Fibroblast of pulmonary artery (primary cell): ENCODE measurements at places on chromosomes 16 and 17.

GRCh38 chr16:88347656-88348376 lies 34.9 kb upstream of the ZNF469 start:
- DNase-seq, result no peak

DNA sequence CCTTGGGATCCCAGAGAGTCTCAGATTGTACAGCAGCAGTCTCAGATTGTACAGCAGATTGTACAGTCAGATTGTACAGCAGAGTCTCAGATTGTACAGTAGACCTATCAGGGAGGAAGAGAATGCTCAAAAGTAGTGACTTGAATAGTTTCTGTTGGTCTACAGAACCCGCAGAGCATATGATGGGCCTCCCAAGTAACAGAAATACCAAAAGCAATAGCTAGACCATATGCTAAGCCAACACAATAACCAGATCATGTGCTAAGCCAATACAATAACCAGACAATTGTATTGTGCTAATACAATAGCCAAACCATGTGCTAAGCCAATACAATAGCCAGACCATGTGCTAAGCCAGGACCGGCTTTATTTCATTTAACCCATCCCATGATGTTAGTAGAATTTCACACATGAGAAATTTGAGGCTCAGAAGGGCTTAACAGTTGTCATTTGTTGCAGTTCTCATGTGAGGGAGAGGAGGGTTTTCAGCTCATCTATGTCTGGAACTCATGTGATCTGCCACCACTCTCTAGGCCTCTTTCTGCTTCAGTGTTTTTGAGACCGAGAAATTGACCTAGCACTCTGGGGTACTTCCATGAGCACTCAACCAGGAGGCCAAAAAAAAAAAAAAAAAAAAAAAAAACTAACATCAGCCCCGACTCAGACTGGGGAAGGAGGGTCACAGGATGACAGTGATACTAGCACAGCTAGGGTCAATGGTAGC lies 144.0 kb downstream of the SOX9 start:
- no peak for DNase-seq

DNA sequence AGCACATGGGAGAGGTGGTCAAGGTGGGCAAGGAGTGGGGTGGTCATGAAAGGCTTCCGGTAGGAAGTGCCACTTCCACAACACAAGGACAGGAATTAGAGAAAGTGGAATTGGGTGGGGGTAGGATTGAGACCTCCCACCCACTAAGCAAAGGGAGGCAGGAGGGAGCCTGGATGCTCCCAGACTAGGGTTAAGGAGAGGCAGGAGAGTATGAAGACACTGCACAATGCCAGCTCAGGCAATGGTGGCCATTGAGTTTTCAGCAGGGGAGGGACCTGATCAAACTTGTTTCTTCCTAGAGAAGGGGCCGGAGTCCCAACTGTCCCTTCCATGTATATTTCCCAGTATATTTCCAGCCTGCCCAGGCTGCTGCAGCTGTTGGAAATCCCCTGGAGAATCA lies 3.1 kb upstream of the RAB11FIP4 start:
- no peak for DNase-seq

DNA sequence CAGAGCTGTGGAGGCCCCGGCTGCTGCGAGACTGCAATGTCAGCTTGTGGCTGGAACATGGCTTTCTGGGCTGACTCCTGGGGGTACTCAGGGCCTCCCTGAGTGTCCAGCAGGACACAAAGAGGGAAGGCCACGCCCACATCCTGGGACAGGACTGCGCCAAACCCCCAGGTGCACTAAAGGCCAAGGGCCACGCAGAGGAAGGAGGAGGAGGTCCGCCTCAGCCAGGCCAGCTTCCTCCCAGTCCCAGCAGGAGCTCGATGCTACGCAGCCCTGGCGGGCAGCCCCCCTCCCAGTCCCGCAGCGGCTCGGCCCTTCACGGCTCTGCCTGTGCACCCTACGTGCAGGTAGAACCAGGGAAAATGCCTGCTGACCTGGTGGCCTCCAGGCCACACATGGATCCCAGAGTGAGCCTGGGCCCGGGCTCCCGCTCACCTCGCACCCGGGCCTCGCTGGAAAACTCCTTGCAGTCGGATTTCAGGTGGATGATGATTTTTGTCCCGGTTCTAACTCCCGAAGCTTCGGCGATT lies 21.2 kb downstream of the DNASE1 start:
- DNase-seq, result no peak

- DNase-seq, result peak; percentile 17
Observed at GRCh38 chr16:69329369-69330285, 761 bp downstream of the PDF start.

GRCh38 chr16:50251375-50252081 lies 14.8 kb upstream of the ADCY7 start:
- peak; percentile 79 for DNase-seq
